ENCODE measurements at places on chromosomes 6 and 20. TPM values are rescaled to one million over a fixed set of nuclear protein-coding genes. Genes with fewer than 3 reads are reported as not detected.

The PRICKLE4 gene
- total RNA-seq: not detected

DNA sequence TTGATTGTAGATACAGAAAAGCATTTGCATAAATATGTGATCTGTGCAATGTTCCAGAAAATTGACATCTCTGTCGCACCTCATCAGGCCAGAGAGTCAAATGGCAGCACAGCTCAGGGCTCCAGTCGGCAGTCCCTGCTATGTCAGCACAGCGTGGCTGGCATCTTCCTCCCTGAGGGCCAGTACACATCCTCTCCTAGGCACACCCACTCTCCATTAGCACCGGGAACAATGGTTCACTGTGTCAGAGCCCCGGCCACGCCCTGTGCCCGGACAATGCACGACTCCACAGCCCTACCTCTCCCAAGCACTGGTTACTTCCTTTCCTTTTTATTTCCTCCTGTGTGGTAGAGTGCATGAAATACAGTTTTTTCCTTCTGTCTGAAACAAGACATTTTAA, 114.9 kb downstream of the FOXC1 start:
- H3K4me1 ChIP-seq: no peaks in the 10 kb centered on the region
- H3K36me3 ChIP-seq: no peaks in the 10 kb centered on the region
- DNase-seq: no peak

GRCh38 chr6:2157441-2158127, 87.8 kb downstream of the GMDS start:
- no peak overlapping the region for H3K4me3 ChIP-seq
- no peak overlapping the region for H3K27ac ChIP-seq
- no peaks in the 10 kb centered on the region for H3K27me3 ChIP-seq
- H3K36me3 ChIP-seq: no peaks in the 10 kb centered on the region
- peak; percentile 23 for DNase-seq

- H3K4me1 ChIP-seq: peaks cover 11% of the 10 kb centered on the region
- DNase-seq: no peak
- no peaks in the 10 kb centered on the region for H3K27me3 ChIP-seq
- H3K36me3 ChIP-seq: no peaks in the 10 kb centered on the region
Measured at GRCh38 chr6:34390531-34391472, 1.7 kb downstream of the NUDT3 start.

GRCh38 chr20:49297605-49298530, 20.0 kb upstream of the ZNFX1 start:
- no peaks in the 10 kb centered on the region for H3K36me3 ChIP-seq
- H3K4me3 ChIP-seq: no peak overlapping the region

The ALDH8A1 gene
- 1.7 TPM for total RNA-seq

The GUCA1A gene
- total RNA-seq: not detected

DNA sequence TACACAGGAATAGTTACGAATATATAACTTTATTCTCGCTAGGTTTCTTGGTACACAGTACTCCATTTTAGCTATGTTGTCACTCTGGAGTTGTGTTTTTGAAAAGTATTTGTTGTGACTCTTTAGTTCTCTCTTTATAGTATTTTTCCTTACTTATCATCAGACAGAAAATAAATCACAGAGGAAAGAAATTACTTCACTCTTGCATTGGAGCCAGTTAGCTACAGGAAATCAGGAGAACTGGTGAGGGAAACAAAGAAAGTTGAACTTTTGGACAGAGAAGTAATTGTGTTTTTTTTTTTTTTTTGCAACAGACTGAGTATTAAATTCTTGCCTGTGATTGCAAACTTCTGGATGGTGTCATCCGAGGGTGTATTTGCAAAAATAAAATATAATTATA, 33.9 kb downstream of the DSE start:
- H3K4me1 ChIP-seq: no peaks in the 10 kb centered on the region
- no peaks in the 10 kb centered on the region for H3K36me3 ChIP-seq
- H3K27ac ChIP-seq: no peak overlapping the region

The TPX2 gene
- total RNA-seq: 84.3 TPM

- no peak for DNase-seq
- no peaks in the 10 kb centered on the region for H3K36me3 ChIP-seq
- H3K27me3 ChIP-seq: no peaks in the 10 kb centered on the region
- H3K4me3 ChIP-seq: no peak overlapping the region
- no peak overlapping the region for H3K27ac ChIP-seq
Measured at GRCh38 chr6:166849749-166850183, 106.6 kb downstream of the RNASET2 start.

- H3K27ac ChIP-seq: no peak overlapping the region
- DNase-seq: no peak
- H3K27me3 ChIP-seq: no peaks in the 10 kb centered on the region
Measured at GRCh38 chr6:105593805-105594671, 191.2 kb upstream of the PREP start.

- no peaks in the 10 kb centered on the region for H3K27me3 ChIP-seq
- H3K27ac ChIP-seq: no peak overlapping the region
Measured at GRCh38 chr6:36703982-36704381, 6.4 kb downstream of the RAB44 start.

The SEL1L2 gene
- total RNA-seq: not detected

DNA sequence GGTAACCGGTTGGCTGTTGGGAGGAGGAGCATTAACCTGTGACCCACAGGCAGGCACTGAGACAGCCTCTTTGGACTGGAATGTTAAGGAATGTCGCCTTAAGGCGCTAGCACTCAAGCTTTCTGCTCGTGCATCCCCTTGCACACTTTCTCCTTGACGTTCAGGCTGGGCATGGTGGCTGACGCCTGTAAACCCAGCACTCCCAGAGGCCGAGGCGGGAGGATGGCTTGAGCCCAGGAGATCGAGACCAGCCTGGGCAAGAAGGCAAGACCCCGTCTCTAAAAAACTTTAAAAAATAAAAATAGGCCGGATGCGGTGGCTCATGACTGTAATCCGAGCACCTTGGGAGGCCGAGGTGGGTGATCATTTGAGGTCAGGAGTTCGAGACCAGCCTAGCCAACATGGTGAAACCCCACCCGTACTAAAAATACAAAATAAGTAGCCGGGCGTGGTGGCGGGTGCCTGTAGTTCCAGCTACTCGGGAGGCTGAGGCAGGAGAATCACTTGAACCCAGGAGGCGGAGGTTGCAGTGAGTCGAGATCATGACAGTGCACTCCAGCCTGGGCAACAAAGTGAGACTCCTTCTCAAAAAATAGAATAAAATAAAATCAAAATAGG, 1.9 kb upstream of the GID8 start:
- no peak overlapping the region for H3K27ac ChIP-seq
- peaks cover 32% of the 10 kb centered on the region for H3K36me3 ChIP-seq
- no peak overlapping the region for H3K4me3 ChIP-seq
- DNase-seq: no peak
- H3K4me1 ChIP-seq: peaks cover 34% of the 10 kb centered on the region

- no peaks in the 10 kb centered on the region for H3K4me1 ChIP-seq
- DNase-seq: no peak
- no peak overlapping the region for H3K27ac ChIP-seq
- H3K36me3 ChIP-seq: no peaks in the 10 kb centered on the region
Measured at GRCh38 chr6:155100087-155100486, 105.0 kb downstream of the TIAM2 start.

The KCNS1 gene
- total RNA-seq: not detected

GRCh38 chr6:43061861-43062260, 2.4 kb downstream of the KLC4 start:
- H3K36me3 ChIP-seq: peaks cover 46% of the 10 kb centered on the region
- H3K27me3 ChIP-seq: no peaks in the 10 kb centered on the region
- no peak overlapping the region for H3K4me3 ChIP-seq
- no peak overlapping the region for H3K27ac ChIP-seq
- H3K4me1 ChIP-seq: peaks cover 21% of the 10 kb centered on the region

GRCh38 chr6:44480097-44480541, 92.6 kb downstream of the CDC5L start:
- H3K4me3 ChIP-seq: no peak overlapping the region
- H3K27ac ChIP-seq: no peak overlapping the region
- no peak for DNase-seq
- H3K4me1 ChIP-seq: peaks cover 9% of the 10 kb centered on the region

GRCh38 chr6:13097454-13097853, 230.9 kb downstream of the TBC1D7 start:
- H3K4me3 ChIP-seq: no peak overlapping the region
- H3K4me1 ChIP-seq: no peaks in the 10 kb centered on the region
- H3K36me3 ChIP-seq: no peaks in the 10 kb centered on the region
- H3K27ac ChIP-seq: no peak overlapping the region

The TOX2 gene
- 0.96 TPM for total RNA-seq

The RBPJL gene
- total RNA-seq: not detected

DNA sequence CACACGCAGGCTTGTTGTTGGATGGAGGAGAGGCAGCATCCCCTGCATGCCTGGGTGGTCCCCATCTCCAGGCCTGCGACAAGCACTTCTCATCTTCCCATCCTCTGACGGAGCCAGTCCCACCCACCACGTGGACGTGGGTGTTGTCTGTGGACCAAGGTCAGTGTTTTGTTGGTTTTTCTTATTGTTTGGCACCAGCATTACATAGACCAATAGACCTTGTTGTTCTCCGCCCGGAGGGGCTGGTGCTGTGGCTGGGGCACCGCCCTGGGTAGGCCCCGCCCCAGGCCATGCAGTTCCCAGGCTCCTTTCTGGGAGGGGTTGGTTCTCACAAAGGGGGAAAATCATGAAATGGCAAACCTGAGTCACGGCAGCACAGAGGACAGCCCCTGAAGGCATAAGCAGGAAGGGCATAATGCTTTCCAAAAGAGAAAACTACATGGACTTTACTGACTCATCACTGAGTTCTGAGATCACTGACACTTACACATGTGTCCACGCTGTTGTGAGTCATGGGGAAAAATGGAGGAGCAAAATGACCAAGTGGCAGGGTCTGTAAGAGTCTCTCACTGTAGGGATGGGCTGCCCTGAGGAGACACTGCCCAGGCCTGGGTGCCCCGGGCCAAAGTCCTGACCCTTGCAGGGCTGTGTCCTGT, 90.8 kb downstream of the THBS2 start:
- DNase-seq: no peak
- H3K4me3 ChIP-seq: no peak overlapping the region
- H3K4me1 ChIP-seq: no peaks in the 10 kb centered on the region
- H3K27me3 ChIP-seq: no peaks in the 10 kb centered on the region
- H3K36me3 ChIP-seq: no peaks in the 10 kb centered on the region

The BMP5 gene
- total RNA-seq: not detected

DNA sequence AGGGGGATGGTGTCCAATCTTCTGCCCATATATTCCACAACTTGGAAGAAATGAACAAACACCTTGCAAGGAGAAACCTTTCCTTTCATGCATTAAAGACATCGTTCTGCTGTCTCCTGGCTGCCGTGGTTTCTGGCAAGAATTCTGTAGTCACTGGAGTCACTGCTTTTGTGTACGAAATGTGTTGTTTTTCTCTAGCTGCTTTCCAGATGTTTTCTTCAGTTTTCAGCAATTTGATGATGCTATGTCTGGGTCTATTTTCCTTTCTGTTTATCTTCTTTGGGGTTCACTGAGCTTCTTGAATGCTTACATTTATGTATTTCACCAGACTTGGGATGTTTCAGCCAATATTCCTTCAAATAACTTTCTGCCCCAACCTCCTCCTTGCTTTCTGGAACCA, 40.6 kb upstream of the SLCO4A1 start:
- no peak overlapping the region for H3K27ac ChIP-seq
- H3K36me3 ChIP-seq: no peaks in the 10 kb centered on the region
- no peak for DNase-seq

The BTN1A1 gene
- total RNA-seq: not detected

The FAM83C gene
- total RNA-seq: not detected

GRCh38 chr6:135230711-135231468, 49.8 kb downstream of the MYB start:
- DNase-seq: no peak
- H3K27me3 ChIP-seq: no peaks in the 10 kb centered on the region
- no peaks in the 10 kb centered on the region for H3K36me3 ChIP-seq
- H3K4me3 ChIP-seq: no peak overlapping the region

The PAX1 gene
- total RNA-seq: not detected

DNA sequence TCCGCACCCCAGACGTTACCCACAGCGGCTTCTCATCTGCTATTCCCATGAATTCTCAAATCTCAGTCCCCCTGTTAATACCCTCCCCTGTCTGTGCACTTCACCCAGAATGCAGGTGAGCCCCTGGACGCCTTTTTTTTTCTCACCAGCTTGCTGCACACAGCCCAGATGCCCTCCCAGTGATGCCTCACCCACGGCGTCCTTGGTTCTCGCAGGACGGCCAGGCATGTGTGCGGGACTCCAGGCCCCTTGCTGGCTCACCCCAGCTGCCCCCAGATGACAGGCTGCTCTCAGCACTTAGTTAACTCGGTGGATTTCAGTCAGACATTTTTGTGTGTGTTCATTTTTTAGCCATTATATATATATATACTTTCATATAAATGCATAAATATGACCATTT, 25.4 kb upstream of the PI16 start:
- peaks cover 16% of the 10 kb centered on the region for H3K36me3 ChIP-seq
- no peaks in the 10 kb centered on the region for H3K27me3 ChIP-seq
- H3K4me3 ChIP-seq: no peak overlapping the region
- H3K4me1 ChIP-seq: no peaks in the 10 kb centered on the region

- no peak for DNase-seq
- H3K4me1 ChIP-seq: no peaks in the 10 kb centered on the region
- no peaks in the 10 kb centered on the region for H3K36me3 ChIP-seq
- H3K27me3 ChIP-seq: no peaks in the 10 kb centered on the region
Measured at GRCh38 chr20:40233406-40233805, 455.6 kb downstream of the MAFB start.

The UNC5CL gene
- total RNA-seq: 3.5 TPM

GRCh38 chr6:2579241-2579761, 171.4 kb downstream of the MYLK4 start:
- no peak for DNase-seq
- no peaks in the 10 kb centered on the region for H3K4me1 ChIP-seq
- no peaks in the 10 kb centered on the region for H3K27me3 ChIP-seq
- no peak overlapping the region for H3K4me3 ChIP-seq
- no peak overlapping the region for H3K27ac ChIP-seq

DNA sequence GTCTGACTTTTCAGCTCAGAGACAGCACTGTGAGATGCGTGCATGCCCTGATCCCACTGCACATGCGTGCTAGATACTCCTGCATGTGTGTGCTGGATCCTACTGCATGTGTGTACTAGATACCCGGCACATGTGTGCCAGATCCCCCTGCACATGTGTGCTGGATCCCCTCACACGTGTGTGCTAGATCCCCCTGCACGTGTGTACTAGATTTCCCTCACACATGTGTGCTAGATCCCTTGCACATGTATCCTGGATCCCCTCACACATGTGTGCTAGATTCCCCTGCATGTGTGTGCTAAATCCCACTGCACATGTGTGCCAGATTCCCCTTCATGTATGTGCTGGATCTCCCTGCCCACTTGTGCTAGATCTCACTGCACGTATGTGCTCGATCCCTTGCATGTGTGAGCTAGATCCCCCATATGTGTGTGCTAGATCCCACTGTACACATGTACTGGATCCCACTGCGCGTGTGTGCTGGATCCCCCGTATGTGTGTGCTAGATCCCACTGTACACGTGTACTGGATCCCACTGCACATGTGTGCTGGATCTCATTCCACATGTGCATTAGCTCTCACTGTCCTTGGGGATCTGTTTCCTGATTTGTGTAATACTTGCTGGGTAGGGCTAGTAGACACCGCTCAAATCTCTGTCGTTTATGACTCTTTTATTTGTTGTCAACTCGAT, 214.6 kb downstream of the SMOC2 start:
- no peak for DNase-seq
- H3K4me1 ChIP-seq: no peaks in the 10 kb centered on the region
- H3K36me3 ChIP-seq: no peaks in the 10 kb centered on the region
- no peak overlapping the region for H3K27ac ChIP-seq
- H3K27me3 ChIP-seq: no peaks in the 10 kb centered on the region
